ENCODE measurements at places on chromosomes 12 and 14.

DNA sequence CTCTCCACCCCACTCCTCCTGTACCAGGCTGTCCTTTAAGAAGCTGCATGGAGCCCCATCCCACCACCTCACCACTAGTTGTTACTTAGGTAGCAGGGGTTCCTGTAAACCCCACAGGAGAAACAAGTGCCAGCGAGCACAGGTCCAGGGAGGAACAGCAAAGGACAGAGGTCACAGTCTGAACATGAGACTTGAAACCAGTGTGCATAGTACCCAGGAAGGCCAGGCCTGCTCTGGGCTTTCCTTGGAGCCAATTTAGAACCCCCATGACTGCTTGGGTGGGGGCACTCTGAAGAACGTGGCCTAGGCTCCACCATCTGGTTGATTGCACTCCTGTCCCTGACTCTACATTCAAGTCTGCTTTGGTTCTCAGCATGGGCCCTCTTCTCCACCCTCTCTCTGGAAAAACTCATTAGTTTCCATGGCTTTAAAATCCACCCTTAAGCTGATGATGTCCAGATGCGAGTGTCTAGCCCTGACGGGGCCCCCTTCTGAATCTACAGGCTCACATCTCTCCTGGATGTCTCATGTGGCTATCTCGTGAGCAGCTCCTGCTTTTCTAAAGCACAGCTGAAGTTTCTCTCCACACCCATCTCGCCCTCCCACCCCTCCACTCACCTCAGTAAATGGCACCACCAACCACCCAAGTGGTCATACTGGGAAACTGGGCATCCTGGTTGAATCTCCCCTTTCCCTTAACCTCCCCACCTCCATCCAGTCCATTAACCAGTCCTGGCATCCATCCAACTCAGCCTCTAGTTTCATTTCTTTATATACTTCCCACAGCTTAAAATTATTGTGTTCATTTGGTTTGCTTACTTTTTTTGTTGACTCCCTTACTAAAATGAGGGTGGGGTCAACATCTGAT lies 8.4 kb downstream of the KRT3 start:
- no peak for DNase-seq

GRCh38 chr12:42985506-42985905 lies 396.0 kb upstream of the PRICKLE1 start:
- no peak for DNase-seq

DNA sequence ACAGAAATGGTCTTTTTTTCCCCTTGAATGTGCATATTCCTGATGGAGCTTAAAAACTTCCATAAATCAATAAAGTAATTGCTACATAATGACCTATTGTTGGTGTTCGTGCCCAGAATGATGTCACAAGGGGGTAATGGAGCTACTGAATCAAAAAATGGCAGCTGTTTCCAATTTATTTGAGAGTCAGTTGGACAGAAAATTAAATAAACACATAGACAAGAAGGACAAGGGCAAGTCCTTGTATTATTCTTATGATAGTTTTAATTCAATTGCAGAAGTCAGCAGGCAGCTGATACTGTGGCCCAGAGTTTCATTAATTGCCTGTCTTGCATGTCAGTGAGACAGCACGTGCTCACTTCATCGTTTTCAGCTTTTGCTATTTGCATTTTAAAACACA lies 473.5 kb downstream of the ETNK1 start:
- no peak for DNase-seq

GRCh38 chr14:95818581-95818980 lies 58.1 kb upstream of the TUNAR start:
- DNase-seq, result no peak

DNA sequence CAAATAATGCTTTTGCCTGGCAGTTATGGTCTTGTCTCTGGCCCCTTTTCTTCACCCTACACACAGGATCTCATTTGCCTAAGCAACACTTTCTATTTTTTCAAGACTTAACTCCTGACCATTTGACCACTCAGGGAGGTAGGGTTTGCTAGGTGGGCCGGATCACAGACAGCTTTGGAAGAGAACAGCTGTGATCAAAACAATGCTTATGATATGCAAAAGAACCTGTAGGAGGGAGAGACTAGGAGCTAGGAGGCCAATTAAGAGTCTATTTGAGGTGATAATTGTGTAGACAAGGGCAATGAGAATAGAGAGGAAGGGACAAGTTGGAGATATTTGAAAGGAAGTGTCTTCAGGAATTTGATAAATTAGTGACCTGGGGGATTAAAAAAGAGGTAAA lies 12.3 kb upstream of the DACT1 start:
- no peak for DNase-seq

DNA sequence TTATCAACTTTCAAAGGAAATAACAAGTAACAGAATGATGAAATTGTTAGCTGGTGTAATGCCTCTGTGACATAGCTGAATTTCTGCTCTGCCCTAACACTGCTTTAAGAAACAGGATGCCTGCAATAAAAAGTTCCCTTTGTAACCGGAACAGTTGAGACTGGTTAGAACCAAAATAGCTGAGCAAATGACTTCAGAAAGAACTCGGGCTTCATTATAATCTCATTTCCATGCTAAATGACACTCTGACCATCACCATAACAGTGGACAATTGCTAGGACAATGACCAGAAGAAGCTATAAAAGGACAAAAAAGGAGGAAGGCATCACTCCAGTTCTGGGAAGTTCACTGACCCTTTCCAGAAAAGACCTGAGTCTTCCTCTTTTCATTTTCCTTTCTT lies 23.5 kb upstream of the PYGL start:
- DNase-seq, result no peak

DNA sequence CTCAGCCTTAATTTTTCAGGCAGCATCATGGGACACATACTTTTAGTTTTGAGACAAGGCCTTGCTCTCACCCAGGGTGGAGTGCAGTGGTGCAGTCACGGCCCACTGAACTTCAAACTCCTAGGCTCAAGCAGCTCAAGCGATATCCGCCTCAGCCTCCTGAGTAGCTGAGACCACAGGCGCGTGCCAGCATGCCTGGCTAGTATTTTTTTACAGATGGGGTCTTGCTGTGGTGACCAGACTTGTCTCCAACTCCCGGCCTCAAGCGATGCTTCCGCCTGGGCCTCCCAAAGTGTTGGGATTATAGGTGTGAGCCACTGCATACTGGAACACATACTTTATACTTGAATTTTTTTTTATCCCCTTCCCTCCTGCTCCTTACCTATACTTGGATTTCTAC lies 2.8 kb downstream of the RDH5 start:
- DNase-seq, result no peak

GRCh38 chr14:81172881-81173280 lies 47.9 kb downstream of the GTF2A1 start:
- DNase-seq, result no peak

- DNase-seq, result no peak
These were observed 117.3 kb upstream of the NAP1L1 start for GRCh38 chr12:76201758-76202157.

GRCh38 chr12:121578230-121579189 lies 2.3 kb downstream of the KDM2B start:
- no peak for DNase-seq

GRCh38 chr14:76089575-76089974 lies 62.1 kb upstream of the GPATCH2L start:
- DNase-seq, result no peak

- no peak for DNase-seq
These were observed 1.6 kb upstream of the MSI1 start for GRCh38 chr12:120370343-120371243.

DNA sequence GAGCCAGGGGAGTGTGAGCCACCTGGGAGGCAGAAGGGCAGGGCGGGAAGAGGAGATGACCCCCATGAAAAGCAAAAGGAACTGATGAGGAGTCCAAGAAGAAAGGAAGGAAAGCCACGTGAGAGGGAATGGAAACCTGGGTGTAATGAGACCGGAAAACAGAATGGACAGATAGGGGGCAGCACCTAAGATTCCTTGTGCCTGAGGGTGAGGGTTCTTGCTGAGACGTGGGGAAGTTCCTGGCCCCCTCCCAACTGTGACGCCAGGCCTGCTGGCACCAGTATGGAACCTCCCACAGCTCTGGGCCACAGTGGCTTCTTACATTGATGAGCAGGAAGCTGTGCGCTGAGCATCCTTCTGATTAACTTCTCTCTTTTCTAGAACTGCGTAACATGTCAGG lies 30.8 kb downstream of the TTC7B start:
- no peak for DNase-seq

DNA sequence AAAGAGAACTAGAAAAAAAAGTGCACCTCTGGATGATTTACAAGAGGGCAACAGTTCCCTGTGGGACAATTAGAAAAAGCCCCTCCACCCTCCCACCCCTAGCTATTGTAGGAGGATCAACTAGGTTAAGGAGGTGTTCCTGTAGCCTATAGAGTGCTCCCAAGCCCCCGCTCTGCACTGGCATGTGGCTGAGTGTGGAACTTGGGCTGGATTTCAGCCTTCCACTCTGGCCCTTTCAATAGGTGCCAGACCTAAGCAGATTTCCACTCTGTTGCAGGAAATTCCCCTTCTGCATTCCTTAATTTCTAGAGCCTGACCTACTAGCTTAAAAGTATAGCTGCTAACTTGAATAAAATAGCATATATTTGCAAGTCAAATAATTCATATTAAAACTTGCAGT lies 2.8 kb downstream of the NFATC4 start:
- no peak for DNase-seq

- DNase-seq, result no peak
These were observed 98.1 kb downstream of the NUBPL start for GRCh38 chr14:31659278-31659677.

DNA sequence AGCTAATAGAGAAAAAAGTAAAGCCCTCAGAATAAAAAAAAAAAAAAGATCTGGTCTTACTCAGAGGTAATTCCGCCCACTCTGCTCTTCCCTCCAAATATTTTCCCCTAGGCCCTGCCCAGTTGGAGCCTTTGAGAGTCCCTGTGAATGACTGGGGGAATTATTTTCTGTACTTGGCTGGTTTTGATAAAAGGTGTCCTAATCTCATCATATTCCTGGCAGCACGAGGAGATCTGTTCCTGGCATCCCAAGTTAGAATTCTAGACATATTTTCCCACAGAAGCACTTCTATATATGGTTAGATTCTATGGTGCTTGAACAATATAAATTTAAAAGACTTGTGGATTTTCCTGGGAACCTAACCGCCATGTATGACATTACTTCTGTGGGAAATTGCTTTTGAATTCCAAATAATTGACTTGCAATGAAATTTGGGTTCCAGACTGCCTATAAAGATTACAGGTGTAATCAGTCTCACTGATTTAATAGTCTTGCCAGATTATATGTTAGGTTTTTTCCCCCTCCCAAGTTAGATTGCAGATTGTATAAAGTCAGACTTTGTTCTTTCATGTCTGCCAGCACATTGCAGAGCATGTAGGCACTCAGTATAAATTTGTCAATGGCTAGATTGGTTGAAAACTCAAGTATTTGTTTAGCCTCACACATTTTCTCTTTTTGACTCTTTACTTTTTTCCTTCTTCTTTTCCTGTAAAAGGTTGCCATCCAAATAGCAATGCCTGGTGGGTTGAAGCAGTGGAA lies 12.3 kb downstream of the GPX2 start:
- no peak for DNase-seq

DNA sequence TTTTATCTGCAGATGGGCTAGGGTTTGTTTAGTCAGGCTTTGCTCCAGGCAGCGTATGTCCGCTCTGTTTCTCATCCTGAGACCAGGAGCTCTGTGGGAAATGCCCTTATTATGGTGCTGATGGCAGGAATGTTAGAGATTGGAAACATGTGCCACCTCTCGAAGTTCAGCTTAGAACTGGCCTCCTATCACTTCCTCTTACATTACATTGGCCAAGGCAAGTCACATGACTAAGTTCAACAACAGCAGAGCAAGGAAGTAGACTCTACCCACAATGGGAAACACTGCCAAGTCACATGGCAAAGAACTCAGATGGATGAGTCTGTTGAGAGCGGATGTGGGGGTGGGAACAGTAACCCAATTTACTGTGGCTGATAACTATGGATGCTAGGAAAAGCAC lies 161.9 kb upstream of the WSCD2 start:
- peak; percentile 95 for DNase-seq

DNA sequence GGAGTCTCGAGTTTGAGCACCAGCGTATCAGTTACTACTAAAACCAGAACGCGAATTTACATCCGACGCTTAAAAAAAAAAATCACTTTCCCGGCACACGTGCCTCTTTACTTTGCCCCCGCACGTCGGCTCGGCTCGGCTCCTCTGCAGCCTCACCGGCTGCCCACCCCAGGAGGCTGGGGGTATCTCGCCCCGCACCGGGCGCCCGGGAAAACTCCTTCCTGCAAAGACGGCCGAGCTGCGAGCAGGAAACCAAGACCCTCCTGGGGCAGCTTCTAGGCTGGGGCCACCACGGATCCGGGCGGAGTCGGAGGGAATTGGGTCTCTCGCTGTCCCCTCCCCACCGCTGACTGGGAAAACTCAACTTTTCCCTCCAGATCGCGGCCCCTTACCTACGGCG lies 610 bp downstream of the VSIG10 start:
- peak; percentile 35 for DNase-seq

GRCh38 chr14:54438703-54439102 lies 2.5 kb downstream of the CNIH1 start:
- DNase-seq, result no peak

GRCh38 chr12:49031573-49032161 lies 13.1 kb upstream of the PRKAG1 start:
- no peak for DNase-seq

DNA sequence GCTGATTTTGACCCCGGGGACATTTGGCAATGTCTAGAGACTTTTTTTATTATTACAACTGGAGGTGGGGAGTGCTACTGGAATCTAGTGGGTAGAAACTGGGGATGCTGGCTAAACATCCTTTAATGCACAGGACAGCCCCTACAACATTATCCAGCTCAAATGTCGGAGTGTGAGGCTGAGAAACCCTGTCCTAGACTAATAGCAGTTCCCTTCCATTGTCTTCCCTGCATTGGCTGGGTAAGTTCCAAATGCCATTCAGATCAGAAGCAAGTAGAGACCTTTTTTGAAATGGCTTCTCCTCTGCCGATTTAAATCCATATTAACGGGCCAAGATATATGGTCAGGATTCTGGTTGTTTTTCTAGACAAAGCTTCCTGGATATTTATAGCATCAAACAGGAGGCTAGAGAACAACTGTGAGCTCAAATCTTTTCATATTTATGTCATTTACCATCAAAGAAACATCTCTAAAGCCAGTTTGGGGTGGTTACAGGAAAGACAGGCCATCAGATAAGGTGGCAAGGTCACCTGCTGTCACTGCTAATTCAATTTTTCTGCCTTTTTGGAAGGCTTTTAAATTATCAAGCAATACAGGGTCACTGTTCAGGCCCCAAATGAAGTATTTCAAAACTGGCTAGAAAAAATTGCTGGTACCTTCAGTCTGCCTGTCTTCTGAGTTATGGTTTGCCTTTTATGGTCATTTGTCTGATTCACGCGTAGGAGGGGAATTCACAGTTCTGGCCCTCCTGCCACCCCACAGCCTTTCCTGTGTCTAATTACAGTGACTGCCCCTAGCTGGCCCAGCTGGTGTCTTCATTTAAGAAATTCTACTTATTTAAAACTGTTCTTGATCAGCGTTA lies 20.1 kb upstream of the AKAP5 start:
- DNase-seq, result peak; percentile 58

DNA sequence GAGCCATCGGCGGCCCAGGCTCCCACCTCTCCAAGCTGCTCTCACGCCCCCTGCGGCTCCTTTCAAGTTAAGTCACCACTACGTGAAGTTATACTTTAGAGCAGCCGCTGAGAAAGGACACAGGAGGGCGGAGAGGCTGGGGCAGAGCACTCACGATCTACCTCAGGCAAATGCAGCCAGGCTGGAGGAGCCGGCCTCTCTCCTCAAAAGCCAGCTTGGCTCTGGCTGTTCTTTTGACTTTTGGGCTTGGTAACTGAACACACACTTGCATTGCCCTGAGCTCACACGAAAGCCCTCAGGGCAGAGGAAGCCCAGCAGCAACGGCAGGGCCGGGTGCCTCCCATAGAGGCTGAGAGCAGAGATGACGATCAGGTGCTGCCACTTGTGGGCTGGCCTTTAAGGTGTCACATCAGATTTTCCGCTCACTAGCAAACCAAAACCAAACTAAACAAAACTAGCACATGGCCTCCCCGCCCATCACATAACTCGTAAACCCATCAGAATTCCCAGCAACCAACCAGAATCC lies 75.2 kb downstream of the PITPNM2 start:
- DNase-seq, result no peak
